ENCODE measurements at places on chromosomes 7 and 10.
A peak's percentile ranks its signal among the peaks of the same experiment; 100 is the strongest.

- no peak overlapping the region for H3K4me3 ChIP-seq
- DNase-seq, result no peak
- H3K27ac ChIP-seq, result no peak overlapping the region
These were observed 35.3 kb upstream of the PDZD8 start for GRCh38 chr10:117410557-117410956.

DNA sequence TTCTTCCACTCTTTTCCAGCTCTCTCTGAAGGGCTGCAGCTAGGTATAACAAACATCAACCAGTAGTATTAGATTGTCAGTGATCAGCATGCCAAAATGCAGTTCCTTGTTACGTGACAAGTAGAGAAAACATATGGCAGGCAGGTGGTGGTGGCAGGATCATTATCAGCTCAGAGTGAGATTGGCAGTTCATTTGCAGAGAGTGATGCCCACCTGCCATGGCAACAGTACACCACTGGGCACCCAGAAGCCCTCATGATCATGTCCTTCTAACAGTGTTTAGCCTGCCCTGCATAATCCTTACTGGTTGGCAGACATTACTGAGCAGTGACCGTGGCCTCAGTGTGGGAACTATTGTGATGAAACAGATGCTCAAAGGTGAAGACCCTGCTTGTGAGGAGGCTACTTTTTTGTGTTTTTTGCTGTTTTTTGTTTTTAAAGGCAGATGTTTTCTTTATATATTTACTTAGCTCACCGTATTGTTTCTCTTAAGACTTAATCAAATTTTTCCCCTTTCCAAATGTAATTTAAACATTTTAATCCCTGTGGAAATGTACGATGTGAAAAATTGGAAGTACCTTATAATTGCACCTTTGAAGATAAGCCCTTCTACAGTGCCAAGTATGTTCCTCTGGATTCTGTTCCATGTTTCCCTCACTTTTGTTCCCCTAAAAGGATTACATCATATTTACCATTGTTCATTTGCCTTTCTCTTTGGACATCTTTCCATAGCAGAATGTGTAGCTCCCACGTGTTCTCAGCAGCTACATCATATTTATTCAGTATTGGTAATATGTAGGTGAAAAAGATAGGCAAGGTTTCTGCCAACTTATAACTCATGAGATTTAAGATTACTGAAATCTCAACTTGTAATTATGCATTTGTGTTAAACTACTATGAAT is 179.6 kb downstream of the SND1 start:
- no peak for DNase-seq
- peaks cover 54% of the 10 kb centered on the region for H3K36me3 ChIP-seq
- H3K4me1 ChIP-seq, result peaks cover 2% of the 10 kb centered on the region
- H3K27me3 ChIP-seq, result no peaks in the 10 kb centered on the region

DNA sequence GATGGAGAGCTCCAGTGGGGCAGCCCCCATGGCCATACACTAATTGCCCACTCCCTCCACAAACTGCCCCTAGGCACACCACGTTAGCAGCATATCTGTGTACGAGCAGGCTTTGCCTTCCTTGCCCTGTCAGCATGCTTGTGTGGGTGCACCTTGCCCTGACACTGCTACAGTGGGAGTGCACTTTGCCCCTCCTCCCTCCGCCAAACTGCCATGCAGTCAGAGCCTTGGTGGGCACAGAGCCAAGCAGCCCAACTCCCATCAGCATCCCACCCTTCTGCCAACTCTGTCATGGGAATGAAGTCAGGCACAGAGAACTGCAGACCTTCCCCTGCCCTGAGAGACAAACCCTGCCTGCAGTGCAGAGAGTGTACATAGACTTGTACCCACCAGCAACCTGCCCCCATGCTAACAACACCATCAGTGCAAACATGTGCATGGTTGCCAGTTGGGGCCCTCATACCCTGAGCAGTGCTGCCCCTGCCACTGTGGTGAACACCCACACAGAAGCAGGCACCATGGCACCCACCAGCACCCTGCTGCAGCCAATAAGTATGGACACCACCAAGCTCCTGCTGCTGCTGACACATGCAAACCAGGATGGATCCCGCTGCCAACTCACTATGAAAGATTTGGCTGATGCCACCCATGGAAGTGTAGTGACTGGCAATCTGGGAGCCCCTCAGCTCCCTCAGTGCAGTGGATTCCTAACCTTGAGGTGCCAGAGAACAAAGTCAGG is 1197.7 kb upstream of the CELF2 start:
- H3K27me3 ChIP-seq, result no peaks in the 10 kb centered on the region
- H3K27ac ChIP-seq, result no peak overlapping the region
- H3K4me1 ChIP-seq, result no peaks in the 10 kb centered on the region

DNA sequence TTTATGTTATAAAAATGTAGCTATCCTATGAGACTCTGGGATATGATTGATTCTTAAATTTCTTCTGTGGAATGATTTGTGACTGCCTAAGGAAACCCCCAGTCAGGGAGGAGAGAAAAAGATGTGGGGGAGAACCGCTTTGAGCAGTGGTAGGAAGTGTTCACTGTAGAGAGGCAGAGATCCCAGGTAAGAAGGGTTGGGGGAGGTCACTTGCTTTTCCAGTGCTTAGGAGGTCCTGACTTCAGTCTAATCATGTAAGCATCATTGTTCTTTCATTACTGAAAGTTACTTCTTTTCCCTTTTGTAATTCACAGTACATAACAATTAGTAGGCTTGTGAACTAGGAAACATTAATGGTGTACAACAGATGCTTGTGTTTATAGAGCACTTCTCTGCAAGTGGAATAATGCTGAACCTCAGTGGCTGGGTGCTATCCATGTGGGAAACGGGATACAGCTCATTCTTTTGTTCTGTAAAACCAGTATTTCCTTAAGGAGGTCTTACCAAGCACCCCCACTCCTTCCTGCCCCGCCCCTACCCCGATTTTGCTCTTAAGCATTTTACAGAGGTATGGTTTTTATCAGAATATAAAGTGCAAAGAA is 165.4 kb downstream of the ST7 start:
- no peak for DNase-seq
- no peak overlapping the region for H3K27ac ChIP-seq
- no peak overlapping the region for H3K4me3 ChIP-seq
- peaks cover 13% of the 10 kb centered on the region for H3K4me1 ChIP-seq
- peaks cover 2% of the 10 kb centered on the region for H3K27me3 ChIP-seq
- no peaks in the 10 kb centered on the region for H3K36me3 ChIP-seq

GRCh38 chr10:70476249-70477035 is 2.1 kb upstream of the PALD1 start:
- H3K4me1 ChIP-seq, result peaks cover 49% of the 10 kb centered on the region
- H3K4me3 ChIP-seq, result no peak overlapping the region
- peak; percentile 26 for DNase-seq
- H3K27ac ChIP-seq, result peak overlapping the region; percentile 86

GRCh38 chr10:80168679-80169380 is 36.3 kb downstream of the PLAC9 start:
- H3K27me3 ChIP-seq, result no peaks in the 10 kb centered on the region
- peaks cover 12% of the 10 kb centered on the region for H3K36me3 ChIP-seq
- H3K27ac ChIP-seq, result no peak overlapping the region
- no peak overlapping the region for H3K4me3 ChIP-seq
- H3K4me1 ChIP-seq, result peaks cover 15% of the 10 kb centered on the region
- no peak for DNase-seq
